Inflammatory macrophage treated with lipopolysaccharide for 1 hour (primary cell): ENCODE measurements at places on chromosomes 3 and 15.

- no peak for DNase-seq
Measured at GRCh38 chr3:172276103-172276502, 172.2 kb downstream of the GHSR start.

DNA sequence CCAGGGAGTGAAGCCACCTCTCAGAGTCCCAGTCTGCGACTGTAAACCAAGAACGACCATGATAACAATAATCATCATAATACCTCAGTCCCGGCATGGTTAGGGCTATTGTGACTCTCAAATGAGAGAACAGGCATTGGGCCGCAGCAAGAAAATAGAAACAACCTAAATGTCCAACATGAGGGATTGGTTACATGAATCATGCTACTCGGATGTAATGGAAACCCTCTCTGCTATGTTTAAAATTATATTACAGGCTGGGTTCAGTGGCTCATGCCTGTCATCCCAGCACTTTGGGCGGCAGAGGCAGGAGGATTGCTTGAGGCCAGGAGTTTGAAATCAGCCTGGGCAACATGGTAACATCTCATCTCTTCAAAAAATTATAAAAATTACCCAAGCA is 2.8 kb downstream of the CPN2 start:
- no peak for DNase-seq

DNA sequence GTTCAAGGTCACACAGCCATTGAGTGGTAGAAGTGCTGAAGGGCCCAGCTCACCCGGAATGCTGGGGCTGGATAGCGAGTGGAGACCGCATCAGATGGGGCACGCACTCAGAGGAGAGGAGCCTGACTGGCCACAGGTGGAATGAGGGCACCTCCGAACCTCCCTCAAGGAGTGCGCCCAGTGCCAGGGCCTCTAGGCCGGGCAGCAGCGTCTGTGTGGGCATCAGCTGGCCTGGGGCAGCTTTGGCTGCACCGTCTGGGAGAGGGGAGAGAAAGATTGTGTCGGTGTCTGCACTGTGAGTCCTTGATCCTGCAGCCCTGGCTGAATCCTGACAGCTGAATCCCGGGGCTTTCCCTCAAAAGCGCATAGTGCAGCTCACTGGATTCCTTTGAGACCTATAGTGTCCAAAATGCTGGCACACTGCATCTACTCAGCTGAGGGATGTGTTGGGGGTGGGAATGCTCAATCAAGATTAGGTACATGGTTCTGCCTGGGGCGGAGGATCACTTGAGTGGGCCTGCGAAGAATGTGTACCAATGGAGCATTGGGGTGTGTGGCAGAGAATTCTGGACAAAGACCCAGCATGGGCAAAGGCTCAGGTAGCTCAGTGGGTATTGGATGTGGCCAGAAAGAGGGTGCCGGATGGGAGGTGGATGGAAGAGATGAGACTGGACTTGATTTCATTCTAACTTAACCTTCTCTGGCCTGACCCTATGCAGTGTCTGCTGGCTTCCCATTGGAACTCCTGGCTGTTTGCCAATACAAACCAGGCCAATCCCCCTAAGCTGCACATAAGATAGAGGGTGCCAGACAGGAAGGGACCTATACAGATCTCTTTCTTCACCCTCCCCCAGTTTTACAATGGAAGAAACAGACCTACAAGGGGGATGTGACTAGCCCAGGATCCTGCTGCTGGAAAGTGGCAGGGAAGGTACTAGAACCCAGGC is 950 bp downstream of the ANKDD1A start:
- no peak for DNase-seq

DNA sequence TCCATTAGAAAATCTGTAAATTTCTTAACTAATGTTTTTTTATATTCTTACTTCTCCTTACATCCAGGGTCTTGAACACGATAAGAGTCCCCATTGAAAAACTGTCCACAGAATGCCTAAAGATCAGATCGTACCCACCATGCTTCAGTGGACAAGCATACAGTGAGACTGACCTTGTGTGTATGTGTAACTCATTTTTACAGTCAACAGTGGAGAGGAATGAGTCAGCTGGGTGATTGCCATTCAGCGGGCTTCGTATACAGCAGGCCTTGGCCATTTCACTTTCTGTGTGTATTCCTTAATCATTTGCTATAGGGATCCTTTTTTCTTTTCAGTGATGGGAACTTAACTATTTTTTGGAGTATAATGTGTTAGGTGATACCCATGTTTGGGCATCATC is 10.6 kb downstream of the PARP14 start:
- no peak for DNase-seq

GRCh38 chr3:67077656-67078055 is 79.5 kb downstream of the KBTBD8 start:
- DNase-seq: no peak

DNA sequence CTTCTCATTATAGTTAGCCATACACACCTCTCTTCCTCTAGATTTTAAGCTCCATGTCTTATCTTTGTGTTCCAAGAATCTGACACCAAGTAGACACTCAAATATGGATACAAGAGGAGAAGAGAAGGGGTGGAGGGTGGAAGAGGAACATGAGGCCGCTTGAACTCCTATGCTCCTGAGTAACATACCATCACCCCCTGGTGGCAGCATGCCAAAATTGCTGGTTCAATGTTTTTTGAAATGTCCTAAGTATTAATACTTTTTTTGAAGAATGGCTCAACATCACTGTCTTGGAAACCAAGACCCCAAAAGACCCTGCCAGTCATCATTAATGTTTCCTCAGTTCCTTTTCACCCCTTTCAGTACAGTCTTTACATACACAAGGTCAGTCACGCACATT is 71.8 kb upstream of the HACD2 start:
- no peak for DNase-seq

DNA sequence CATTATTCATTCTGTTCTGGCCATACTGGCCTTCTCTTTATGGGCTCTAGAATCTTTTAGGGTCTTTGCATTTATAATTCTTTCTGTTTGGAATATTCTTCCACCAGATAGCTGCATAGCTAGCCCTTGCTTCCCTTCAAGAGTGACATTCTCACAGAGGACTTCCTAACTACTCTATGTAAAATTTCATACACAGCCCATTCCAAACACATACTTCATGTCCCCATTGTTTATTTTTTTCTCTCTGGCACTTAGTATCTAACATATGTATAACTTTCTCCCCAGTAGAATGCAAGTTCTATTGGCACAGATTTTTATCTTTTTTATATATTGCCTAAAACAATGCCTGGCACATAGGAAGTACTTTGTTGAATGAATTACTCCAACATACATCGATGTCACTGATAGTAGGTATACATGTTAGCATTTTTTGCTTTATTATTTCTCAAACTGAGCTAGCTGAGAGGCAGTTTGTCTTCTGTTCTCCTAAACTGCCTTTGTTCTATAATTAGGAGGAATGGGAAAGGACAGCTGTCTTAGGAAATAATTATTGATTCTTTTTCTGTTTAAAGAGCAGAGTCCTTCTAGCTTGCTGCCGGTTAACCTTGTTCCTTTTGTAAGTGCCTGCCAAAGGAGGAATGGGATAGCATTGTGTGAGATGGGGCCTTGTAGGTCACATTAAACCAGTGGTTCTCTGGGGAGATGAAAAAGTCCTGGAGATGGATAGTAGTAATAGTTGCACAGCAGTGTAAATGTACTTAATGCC is 7.9 kb downstream of the FAM162A start:
- DNase-seq: no peak

- DNase-seq: no peak
Measured at GRCh38 chr15:27956285-27956684, 142.8 kb downstream of the OCA2 start.

DNA sequence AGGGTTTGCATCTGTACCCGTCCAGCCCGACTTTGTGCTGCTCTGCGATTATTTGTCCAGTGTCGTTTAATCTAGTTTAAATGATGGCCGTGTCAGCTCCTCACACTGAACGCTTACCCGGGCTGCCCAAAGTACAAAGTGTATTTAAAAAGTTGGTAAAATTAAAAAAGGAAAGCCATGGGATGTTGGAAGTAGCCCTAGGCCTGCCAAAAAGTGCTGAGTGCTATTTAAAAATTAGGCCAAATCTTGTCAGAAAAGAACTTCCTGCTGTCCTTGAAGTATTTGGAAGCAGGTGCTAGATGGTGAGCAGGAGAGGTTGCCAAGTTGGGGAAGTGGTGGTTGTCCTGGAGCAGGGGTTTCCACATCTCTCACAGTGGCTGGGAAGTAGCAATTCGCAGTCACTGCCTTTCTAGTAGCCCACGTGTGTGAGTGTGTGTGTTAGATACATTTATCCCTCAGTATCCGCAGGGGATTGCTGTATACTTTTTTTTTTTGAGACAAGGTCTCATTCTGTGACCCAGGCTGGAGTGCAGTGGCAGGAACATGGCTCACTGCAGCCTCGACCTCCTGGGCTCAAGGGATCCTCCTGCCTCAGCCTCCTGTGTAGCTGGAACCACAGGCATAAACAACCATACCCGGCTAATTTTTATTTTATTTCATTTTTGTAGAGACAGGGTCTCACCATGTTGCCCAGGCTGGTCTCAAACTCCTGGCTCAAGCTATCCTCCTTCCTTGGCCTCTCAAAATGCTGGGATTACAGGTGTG is 664 bp downstream of the PPCDC start:
- DNase-seq: peak; percentile 76

DNA sequence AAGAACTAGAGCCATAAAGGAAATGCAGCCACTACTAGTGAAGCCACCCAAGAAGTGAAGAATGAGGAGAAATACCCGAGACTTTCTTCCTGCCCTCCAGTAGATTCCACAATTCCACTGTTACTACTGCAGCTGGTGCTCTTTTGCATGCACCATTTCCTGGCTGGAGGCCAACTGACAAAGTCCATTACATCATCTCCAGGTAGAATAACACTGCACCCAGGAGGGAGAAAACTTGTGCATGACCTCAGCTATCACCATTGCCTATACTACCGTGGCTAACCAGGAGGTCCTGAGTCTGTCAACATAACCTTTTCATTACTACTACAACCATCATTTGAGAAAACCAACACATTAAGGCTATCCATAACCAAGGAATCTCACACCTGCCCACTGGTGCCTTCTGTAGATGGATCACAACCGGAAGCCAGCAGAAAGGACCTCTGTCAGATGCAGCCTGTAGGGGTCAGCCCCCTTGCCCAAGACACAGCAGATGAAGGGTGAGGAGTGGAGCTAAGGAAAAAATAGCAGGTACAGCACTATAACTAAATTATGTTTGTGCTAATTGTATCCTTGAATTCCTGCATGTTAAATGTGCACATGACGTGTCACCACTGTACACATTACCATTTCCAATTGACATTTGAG is 200.8 kb upstream of the C2CD4B start:
- no peak for DNase-seq

GRCh38 chr3:159839561-159840379 is 148.9 kb upstream of the IL12A start:
- no peak for DNase-seq

- no peak for DNase-seq
Measured at GRCh38 chr3:159872374-159873109, 116.1 kb upstream of the IL12A start.

- no peak for DNase-seq
Measured at GRCh38 chr3:4711680-4711992, 218.5 kb downstream of the ITPR1 start.

- no peak for DNase-seq
Measured at GRCh38 chr15:71256934-71257664, 141.8 kb downstream of the THSD4 start.

DNA sequence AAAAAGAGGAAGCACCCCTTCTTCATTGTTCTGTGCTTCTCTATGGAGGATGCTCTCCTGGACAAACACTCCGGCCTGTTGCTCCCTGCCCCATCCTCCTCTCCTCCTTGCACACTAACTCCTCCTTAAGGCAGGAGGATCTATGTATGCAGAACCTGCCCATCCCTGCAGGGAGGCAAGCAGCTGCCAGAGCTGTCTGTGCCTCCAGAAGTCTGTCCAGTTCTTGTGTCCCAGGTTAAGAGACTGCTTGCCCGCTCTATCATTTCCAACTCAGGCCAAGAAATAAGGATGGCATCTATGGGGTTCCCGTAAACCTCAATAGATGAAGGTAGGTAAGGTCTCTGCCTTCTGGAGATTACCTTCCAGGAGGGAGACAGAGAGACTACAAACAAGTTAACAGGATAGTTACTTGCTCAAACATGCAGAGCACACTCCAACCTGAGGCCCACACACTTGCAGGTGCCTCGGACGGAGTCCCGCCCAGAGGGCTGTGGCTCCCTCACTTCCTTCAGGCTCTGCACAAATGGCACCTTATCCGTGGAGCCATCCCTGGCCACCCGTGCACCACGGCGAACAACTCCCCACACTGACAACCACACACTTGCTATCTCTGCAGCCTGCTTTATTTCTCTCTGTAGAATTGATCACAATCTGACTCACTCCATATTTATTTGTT is 6.9 kb downstream of the XXYLT1 start:
- no peak for DNase-seq

DNA sequence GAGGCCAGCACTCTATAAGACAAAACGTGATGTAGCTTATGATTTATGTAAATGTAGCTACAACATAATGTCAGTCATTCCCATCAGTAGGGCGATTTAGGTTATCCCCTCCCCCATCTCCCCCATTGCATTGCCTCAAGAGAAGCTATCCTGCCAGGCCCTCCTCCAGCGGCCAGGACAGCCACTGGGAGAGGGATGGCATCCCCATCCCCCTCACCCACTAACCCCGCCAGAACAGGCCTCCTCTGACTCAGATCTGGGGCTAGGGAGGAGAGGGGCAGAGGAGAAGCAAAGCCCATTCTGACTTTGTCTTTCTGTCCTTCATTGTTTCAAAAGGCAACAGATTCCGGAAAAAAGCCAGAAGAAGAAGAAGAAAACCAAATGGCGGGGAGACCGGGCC is 32.6 kb upstream of the ESYT3 start:
- DNase-seq: no peak

DNA sequence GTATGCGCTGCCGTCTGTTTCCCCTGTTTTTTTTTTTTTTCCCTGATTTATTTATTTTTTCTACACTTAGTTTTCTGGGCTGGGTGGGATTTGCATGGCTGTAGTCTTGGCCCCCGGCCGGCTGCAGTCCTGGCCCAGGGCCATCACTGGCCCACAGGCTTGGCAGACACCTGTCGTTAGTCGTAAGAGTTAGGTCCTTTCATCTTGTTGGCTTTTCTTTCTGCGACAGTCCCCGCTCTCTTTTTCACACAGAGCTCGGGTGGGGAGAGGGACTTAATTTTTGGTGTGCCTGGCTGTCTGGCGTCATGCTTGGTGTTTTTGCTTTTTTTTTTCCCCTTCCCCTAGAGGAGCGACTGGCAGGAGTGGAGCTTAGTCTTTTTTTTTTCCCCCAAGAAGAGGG is 183.4 kb downstream of the KLF13 start:
- DNase-seq: no peak

DNA sequence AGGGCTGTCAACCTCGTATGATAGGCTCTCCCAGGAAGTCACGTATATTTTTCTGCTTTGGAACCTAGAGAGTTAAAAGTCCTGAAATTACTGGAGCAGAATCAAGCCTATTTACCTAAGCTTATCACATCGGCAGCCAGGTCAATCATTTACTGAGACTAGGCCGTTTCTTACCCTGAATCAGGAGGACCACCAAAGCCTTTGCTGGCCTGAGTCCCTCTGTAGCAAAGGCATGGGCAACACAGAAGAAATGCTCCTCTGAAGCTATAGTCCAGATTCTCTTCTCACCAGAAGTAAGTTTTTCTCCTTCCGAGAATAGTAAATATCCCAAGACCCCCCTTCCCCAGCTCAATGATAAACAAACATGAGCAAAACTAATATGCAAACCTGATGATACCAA is 125.9 kb upstream of the PHLDB2 start:
- DNase-seq: no peak
